ENCODE measurements at places on chromosomes 1 and 21.

GRCh38 chr21:31750843-31751242, 18.9 kb upstream of the SCAF4 start:
- no peak for DNase-seq

GRCh38 chr1:193437785-193438184, 251.4 kb upstream of the B3GALT2 start:
- DNase-seq: no peak

GRCh38 chr1:19466112-19466561, 19.2 kb downstream of the CAPZB start:
- no peak for DNase-seq

- no peak for DNase-seq
These were observed 42.9 kb upstream of the CD53 start for GRCh38 chr1:110829955-110830553.

GRCh38 chr1:155295183-155295941, 5.9 kb downstream of the PKLR start:
- no peak for DNase-seq
